ENCODE measurements at places on chromosomes 11 and 22.

DNA sequence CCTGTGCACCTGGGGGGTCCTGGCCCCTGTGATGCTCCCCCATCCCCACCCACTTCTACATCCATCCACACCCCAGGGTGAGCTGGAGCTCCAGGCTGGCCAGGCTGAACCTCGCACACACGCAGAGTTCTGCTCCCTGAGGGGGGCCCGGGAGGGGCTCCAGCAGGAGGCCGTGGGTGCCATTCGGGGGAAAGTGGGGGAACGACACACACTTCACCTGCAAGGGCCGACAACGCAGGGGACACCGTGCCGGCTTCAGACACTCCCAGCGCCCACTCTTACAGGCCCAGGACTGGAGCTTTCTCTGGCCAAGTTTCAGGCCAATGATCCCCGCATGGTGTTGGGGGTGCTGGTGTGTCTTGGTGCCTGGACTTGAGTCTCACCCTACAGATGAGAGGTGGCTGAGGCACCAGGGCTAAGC, 20.0 kb upstream of the TALDO1 start:
- no peak for DNase-seq

- DNase-seq = no peak
Measured at GRCh38 chr22:30044369-30044768, 35.9 kb upstream of the HORMAD2 start.

DNA sequence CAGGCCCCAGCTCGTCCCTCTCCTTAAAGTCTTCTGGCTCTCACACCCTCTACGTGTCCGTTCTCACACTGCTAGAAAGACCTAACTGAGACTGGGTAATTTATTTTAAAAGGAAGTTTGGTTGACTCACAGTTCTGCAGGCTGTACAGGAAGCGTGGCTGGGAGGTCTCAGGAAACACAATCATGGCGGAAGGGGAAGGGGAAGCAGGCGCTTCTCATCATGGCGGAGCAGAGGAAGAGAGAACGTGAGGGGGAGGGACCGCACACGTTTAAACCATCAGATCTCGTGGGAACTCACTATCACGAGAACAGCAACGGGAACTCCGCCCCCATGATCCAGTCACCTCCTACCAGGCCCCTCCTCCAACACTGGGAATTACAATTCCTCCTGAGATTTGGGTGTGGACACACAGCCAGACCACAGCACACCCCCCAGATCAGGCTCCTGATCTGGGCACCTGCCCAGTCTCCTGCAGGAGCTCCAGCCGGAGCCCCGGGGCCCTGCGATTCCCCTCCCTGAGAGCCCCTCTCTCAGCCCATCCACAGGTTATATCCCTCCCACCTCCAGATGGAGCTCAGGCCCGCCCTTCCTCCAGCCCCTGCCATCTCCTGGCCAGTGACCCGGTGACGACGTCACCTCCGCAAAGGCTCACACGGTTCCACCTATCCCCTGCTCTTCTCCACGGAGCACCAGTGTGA, 170.2 kb downstream of the BRD1 start:
- DNase-seq = peak; percentile 82

DNA sequence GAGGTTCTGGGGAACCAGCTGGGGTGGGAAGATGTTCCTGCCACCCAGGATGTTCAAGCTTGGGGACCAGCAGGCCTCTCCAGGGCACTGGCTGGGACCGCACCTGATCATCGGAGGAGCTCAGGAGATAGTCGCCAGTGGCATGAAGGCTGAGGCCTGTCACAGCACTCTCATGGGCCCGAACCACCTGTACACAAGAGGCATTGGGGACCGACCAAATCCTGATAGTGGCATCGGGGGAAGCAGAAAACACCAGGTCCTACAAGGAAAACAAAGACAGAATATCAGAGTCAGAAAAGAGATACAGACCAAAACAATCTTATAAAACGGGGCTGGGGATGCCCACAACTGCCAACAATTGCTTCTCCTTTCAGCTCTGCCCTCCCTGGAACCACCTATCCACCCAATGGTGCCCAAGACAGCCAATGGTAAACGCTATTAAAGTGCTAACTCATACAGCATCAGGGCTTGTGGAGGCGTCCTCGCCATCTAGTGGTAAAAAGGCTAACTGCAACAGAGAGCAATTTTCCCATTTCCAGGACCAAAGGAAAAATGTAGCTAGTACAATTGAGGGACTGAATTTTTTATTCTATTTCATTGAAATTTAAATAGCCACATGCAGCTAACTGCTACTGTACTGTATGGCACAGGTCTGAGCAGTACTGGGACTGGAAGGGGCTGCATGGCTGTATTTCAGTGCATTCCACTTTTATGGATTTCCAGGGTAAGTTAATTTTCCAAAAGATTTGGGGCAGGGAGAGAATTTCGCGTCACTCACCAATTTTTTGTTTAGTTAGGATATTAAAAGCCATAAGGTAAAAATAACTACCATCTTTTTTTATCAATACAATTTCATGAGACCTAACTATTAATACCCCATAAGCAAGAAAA, 7.1 kb downstream of the PRPF19 start:
- DNase-seq = peak; percentile 34

- no peak for DNase-seq
Measured at GRCh38 chr11:69051381-69052342, 2.9 kb downstream of the TPCN2 start.

GRCh38 chr11:20397281-20397680, 9.8 kb downstream of the PRMT3 start:
- peak; percentile 52 for DNase-seq

- no peak for DNase-seq
Measured at GRCh38 chr11:30451167-30451566, 128.3 kb downstream of the ARL14EP start.
